ENCODE measurements at places on chromosomes 16 and 17. TPM values are rescaled to one million over a fixed set of nuclear protein-coding genes. Genes with fewer than 3 reads are reported as not detected.

Gene SHMT1
- total RNA-seq, result 58.7 TPM

Gene TEKT5
- 0.27 TPM for total RNA-seq

Gene TNFSF13
- total RNA-seq, result 2.5 TPM

Gene AKAP1
- 29.8 TPM for total RNA-seq

Gene FBXL19
- 31.4 TPM for total RNA-seq

Gene FBXW10
- 0.11 TPM for total RNA-seq

Gene XAF1
- 48.6 TPM for total RNA-seq

Gene SHCBP1
- 29.1 TPM for total RNA-seq

Gene TAOK2
- total RNA-seq, result 24.1 TPM

Gene NTN1
- 0.71 TPM for total RNA-seq

GRCh38 chr17:82461827-82462524 is 3.4 kb downstream of the NARF start:
- DNase-seq, result no peak

GRCh38 chr16:78697426-78697825 is 598.0 kb downstream of the WWOX start:
- DNase-seq, result no peak

DNA sequence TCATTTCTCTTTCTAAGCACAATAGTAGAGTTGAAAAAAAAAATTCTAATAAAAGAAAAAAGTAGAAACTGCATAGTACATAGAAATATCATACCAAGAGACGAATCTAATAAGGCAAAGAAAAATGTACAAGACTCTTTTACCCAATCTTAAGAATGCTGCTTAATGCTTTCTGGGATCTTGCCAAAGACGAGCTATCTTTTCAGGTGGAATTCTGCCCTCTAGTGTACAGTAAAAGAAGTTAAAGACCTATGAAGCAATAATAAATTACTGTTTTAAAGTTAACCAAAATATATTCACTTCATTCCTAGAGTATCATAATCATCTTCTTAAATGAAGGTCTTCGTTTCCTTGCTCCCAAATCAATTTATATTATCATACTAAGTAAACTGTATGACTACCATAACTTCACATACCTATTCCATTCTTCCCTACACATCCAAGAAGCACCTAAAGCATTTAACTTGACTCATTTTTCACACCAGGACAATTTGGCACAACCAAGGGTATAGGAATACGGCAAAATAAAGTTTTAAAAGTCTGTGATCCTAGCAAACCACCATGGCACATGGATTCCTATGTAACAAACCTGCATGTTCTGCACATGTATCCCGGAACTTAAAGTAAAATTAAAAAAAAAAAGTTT is 47.7 kb downstream of the CFDP1 start:
- no peak for DNase-seq

- no peak for DNase-seq
Observed at GRCh38 chr17:48994549-48995303, 2.5 kb upstream of the IGF2BP1 start.

GRCh38 chr17:52606590-52606989 is 448.1 kb upstream of the CA10 start:
- DNase-seq, result no peak

DNA sequence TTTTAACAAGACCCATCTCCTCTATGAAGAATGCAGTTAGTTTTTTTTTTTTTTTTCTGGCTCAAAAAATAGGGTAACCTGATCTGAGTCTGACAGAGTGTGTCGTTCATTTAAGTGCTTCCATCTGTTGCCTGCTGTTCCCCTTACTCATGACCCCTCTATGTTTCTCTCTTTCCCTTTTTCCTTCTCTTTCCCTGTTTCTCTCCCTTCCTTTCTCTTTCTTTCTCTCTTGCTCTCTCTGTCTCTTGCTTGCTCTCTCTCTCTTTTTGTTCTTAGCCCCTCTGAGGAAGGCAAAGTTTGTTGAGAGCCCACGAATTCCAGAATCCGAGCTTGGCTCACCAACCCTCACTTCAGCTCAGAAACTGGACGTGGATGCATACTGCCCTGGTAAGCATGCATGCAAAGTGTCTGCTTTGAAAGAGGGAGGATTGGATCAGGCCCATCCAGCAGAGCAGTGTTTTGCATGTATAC is 185.0 kb downstream of the TANC2 start:
- DNase-seq, result no peak

DNA sequence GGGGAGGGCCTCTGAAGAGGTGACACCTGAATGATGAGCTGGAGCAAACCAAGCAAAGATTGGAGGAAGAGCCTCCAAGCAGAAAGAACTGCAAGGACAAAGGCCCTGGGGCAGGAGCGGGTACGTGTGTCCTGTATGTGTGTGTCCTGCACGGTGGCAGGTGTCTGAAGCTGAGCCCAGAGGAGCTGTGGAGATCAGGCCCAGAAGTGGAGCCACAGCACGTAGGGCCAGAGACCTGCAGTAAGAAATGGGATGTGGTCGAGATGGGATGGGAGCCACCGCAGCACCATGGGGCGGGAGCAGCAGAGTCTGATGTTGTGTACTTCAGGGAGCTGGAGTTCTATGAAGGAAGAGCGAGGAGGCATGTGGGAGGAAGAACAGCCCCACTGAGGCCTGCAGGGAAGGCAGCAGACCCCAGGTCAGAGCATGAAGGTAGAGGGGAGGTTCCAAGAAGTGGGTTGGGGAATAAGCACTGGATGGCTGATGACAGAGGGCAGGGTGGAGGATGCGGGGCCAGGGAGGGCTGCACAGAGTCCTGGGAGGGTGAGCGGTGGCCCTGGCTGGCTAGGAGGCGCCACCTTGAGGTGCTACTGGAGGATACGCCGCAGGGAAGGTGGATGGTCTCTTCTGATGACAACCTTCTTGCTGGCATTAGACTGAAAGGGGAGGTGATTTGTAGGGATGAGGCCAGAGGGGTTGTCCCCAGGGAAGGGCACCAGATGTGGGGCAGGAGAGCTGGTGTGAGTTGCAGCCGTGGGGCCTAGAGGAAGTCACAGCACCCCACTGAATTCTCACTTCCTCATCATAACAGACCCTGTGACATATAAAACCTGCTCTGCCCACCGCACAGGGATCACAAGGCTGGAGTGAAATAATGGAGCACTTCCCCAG is 10.6 kb upstream of the CETP start:
- DNase-seq, result peak; percentile 85

- no peak for DNase-seq
Observed at GRCh38 chr17:66733759-66734158, 101.2 kb upstream of the CACNG5 start.

DNA sequence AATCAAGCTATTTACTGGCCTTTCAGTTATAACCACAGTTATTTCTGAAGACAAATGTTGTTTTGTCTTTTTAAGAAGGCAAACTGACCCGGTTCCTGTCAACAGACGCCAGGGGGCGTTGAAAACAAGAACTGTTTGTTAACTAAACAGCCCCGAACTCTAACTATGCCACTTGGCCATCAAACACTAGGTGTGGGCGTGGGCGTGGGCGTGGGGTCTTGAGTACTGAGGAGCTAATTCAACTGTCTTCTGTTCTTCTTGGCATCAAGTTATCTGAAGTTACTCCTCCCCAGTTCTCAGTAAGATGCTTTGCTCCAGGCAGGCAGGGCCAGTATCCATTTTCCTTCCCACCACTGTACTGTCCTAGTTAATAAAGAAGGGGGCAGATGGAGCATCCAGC is 63.3 kb upstream of the MTMR4 start:
- peak; percentile 49 for DNase-seq

- DNase-seq, result no peak
Observed at GRCh38 chr17:37276475-37276874, 99.3 kb upstream of the C17orf78 start.

- DNase-seq, result no peak
Observed at GRCh38 chr17:73071066-73071999, 21.2 kb downstream of the SLC39A11 start.

DNA sequence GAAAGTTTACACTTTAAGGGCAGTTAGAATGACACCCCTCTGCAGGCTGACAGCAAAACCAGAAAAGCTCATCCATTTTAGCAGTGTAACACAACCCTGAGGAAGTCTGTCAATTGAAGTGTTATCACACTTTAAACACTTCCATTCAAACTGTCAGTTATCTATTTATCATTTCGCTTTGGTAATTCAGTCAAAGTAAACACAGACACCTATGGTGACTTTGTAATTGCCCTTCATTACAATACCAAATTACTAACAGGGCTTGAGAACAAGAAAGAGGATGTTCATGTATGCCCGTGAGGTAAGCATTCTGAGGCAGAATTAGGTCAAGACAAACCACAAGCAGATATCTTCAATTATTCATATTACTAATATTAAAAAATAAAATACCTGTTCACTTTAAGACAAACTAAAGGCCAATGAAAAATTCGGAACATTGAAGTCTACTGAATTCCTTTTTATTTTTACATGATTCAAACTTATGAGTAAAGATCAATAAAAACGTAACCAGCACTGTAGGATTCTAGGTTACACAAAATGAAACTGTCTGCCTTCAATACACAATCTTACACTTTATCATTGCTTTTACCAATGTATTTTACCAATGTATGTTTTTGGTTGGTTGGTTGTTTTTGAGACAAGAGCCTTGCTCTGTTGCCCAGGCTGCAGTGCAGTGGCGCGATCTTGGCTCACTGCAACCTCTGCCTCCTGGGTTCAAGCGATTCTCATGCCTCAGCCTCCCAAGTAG is 57.1 kb downstream of the BRIP1 start:
- no peak for DNase-seq

DNA sequence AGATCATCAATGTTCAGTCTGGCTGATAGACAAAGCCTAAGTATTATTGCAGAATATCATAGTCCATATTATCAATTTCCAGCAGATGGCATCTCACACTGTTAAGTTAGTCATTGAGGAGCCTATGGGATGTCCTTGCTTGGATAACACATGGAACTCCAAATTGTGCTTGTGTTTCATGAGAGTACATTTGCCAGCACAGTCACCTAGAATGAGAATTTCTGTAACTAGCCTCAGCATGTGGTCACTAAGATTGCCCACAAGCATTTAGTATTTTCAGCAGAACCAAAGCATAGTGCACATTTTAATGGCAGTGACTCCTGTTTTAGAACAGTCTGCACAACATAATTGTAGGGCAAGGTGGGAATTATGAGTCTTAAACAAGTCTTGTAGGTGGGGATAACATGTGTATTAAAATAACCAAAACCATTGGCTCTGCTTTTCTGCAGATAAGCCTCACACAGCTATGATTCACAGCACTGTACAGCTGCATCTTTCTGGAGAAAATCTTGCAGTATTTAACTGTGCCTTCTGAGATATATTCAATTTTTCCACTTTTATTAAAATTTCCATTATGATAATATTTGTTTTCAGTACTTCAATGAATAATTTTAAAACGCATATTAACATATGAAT is 882.8 kb upstream of the SOX9 start:
- DNase-seq, result no peak

GRCh38 chr17:56690441-56691291 is 97.2 kb downstream of the NOG start:
- DNase-seq, result no peak

- no peak for DNase-seq
Observed at GRCh38 chr16:17329391-17329790, 141.4 kb downstream of the XYLT1 start.

- DNase-seq, result no peak
Observed at GRCh38 chr16:11042191-11042590, 97.8 kb downstream of the CLEC16A start.

DNA sequence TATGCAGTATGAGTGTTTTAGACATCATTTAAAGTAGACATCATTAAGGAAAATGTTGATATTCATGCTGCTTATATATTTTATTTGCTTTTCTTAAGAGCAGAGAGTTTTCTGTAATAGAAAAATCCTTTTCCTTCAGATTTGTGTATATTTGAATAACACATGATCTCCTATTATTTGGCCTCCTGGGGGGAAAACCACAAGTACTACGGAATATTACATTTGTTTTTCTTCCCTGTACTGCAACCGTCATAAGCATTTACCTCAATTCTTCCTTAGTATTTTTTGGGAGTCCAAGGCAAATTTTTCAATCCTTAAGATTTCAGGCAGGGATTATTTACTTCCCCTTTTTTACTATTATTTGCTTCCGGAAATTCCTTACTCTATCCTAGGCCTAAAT is 6.0 kb downstream of the RSPRY1 start:
- DNase-seq, result no peak

DNA sequence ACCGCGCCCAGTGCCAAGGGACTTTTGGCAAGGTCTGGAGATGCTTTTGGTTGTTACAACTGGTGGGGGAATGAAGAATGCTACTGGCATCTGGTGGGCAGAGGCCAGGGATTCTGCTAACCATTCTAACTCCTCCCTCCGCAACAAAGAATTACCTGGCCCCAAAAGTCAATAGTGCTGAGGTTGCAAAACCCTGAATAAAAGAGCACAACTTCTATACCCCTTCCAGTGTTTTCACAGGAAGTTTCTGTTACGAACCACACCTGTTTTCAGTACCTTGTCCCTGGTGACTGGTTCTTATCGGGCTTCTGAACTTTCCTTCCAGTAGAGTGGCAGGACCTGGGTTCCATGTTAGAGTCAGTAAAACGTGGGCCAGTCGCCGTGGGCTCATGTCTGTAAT is 17.3 kb downstream of the ABAT start:
- DNase-seq, result no peak

GRCh38 chr17:53191878-53192277 is 630.8 kb upstream of the KIF2B start:
- DNase-seq, result no peak

DNA sequence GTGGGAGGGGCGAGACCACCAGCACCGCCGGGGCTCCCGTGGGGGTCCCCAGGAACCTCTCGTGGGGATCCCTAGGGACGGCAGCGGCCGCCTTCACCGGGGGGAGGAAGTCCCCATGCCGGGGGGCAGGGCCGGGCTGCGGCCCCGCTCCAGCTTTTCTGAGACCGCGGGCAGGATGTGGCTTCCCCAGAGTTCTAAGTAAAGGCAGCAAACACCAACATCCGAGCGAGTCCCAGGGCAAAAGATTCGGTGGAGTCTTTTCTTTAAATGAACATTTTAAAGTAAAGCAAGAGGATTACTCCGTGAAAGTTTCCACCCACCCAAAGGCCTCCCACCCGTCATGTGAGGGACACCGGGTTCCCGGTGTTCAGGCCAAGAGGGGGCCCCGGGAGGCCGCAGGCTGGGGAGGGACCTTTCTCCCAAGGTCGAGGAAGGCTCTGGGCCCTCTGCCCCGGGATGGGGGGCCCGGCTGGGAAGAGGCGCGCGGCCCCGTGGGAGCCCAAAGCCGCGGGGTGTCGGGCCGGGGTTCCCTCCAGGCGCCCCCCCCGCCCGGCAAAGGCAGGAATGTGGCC is 137.2 kb upstream of the RPH3AL start:
- DNase-seq, result peak; percentile 83

DNA sequence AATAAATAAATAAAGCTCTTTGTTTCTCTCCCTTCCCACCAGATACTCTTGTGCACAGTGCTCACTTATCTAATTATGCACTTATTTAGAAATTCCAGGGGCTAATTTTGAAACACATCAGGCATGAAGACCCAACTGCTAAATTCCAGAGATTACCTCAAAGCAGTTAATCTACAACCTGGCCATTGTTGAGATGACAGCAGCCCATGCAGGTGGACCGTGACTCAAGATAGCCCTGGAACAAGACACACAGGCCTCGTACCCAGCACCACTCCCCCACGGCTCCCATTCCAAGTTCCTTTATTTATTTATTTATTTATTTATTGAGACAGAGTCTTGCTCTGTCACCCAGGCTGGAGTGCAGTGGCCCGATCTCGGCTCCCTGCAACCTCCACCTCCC is 60.1 kb upstream of the NPEPPS start:
- no peak for DNase-seq

GRCh38 chr16:65476448-65476955 is 354.6 kb upstream of the CDH11 start:
- no peak for DNase-seq

GRCh38 chr16:86070484-86070883 is 171.5 kb downstream of the IRF8 start:
- DNase-seq, result no peak

GRCh38 chr16:89739383-89739782 is 18.0 kb downstream of the ZNF276 start:
- DNase-seq, result no peak

- no peak for DNase-seq
Observed at GRCh38 chr17:62823111-62823893, 15.2 kb upstream of the MARCHF10 start.
